ENCODE measurements at places on chromosomes 2 and 18.

DNA sequence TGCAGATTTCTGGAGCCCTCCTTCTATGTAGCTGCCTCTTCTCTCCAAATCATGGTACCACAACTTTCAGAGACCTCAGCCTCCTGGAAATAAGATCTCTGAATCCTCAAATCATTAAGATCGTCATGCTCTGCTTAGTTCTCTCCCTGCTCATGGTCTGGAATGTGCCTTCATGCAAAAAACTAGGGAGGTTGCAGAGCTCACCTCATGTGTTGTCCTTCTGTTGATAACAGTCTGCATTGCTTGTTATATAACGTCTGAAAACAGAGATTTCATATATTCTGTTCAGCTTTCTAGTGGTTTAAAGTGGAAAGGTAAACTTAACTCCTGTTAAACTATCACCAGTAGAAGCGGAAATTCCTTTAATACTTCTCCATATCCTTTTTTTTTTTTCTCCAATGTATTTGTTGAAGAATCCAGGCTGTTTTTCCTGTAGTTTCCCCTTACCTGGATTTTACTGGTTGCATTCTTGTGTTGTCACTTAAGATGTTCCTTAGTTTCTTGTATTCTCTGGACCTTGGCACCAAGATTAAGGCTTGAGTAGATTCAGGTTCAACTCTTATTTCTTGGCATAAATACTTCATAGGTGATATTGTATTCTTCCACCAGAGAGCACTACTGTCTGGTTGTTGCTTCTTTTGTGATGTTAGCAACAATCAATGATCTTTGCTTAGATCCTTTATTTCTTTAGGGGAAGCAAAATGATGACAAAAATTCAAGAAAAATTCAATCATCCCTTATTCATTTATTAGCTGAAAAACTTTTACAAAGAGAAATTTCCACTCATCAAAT, 211.3 kb downstream of the LOXHD1 start:
- no peak for DNase-seq

DNA sequence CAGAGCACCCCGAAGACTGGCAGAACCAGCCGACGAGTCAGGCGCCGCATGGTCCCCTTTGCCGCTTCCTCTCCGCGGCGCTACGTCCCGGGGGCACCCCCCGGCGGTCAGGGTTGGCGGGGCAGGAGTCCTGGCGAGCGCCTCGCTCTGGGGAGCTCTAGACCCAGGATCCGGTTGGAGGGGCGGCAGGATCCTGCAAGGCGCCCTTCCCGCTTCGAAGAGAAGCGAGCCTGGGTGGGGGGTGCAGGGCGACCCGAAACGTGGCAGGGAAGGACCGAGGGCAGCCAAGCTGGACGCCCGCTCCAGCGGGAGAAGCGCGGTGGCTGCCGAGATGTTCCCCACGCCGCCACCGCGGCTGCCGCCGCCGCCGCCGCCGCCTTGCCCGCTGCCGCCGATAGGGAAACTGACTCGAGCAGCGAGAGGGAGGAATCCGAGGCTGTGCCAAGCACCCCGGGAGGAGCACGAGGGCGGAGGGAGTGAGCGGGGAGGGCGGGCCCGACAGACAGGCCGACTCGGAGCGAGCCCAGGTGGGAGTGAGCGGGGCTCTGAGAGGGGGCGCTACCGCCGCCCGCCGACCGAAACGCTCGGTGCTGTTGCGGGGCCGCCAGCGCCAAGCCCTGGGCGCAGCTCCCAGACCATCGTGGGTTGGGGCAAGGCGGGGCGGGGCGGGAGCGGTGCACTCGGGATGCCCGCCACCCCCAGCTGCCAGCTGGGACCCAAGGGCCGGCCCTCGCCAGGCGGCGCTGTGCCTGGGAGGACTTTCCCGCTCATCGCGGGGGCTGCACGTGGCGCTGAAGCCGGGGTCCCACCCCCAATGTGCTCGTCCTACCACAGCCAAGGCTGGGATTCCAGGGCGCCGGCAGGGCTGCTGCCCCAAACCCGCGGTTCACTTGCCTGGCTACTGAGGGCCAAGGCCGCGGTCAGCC, at the start of gene GALNT14:
Gene GALNT14 (minus strand): TSS at position 404 of the 926 bp plus-strand sequence. CDS start 354 bp downstream, at position 50.
- DNase-seq = peak; percentile 61

- no peak for DNase-seq
Measured at GRCh38 chr2:212546669-212547068, 8.1 kb upstream of the ERBB4 start.

- no peak for DNase-seq
Measured at GRCh38 chr2:23685181-23685580, 241.7 kb downstream of the ATAD2B start.

DNA sequence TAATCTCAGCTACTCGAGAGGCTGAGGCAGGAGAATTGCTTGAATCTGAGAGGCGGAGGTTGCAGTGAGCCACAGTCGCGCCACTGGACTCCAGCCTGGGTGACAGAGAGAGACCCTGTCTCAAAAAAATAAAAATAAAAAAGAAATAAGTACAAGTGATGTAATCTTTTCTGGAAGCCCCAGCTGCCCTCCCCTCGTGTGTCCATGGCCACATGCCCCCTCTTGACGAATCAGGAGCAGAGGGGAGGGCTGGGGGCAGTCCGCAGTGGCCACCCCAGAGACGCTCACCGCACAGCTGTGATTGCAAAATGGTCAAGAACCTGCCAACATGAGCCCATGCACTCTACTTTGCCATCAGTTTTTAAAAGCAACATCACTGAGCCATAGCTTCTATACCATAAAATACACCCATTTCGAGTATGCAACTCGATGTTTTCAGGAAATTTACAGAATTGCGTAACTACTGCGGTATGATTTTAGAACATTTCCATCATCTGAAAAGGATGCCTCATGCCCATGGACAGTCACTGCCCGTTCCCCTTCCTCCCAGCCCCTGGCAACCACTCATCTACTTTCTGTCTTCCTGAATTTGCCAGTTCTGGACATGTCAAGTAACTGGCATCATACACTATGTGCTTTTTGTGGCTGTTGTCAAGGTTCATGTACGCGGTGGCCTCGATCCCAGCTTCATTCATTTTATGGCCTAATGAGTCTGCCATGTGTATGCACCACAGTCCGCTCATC, 88.1 kb downstream of the NDUFA10 start:
- no peak for DNase-seq

DNA sequence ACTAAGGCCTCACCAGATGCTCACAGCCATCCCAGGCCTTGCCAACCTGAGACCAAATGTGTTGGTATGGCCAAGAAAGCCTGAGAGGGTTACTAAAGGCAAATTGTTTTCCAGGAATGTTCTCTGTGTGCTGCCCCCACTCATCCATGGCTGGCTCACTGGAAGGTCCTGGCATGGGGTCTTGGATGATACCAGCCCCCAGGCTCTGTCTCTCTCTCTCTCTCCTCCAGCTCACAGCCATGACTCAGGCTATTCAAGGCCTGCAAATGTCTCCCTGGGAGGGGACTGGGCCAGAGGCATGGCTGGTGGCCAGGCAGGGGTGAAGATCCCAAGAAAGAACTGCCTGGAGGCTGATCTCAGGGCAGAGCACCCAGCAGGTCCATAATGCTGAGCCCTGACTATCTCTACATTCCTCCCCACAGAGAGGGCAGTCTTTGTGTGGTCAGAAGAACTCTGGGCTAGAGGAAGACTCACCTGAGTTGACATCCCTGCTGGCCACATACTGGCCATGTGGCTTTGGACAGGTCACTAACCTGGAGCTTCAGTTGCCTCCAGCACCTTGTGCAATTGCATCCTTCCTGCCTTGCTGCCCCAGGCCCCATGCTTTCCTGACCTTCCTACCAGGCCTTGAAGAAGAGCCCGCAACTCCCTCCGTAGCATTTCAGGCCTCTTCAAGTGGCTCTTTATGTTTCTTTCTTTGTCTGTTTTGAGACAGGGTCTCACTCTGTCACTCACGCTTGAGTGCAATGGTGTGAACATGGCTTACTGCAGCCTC, 150.4 kb downstream of the ZFP36L2 start:
- no peak for DNase-seq

DNA sequence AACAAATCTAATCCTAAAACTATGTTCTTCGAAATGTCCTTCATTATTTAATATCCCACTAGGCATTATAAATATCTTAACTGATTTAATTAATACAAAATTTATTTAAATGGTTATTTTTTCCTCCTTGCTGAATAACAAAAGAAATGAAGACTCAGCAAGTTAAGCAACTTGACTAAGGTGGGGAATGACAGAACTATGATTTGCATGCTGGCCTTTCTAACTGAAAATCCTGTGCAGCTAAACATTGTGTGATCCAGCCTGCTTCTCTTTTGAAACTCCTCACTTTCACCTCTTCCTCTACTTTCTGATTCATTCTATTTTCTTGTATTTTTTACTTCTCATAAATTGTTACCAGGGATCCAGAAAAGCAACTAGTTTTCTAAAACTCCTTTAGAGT, 132.0 kb downstream of the CALCRL start:
- DNase-seq = no peak

- no peak for DNase-seq
Measured at GRCh38 chr18:42174909-42175308, 219.9 kb downstream of the PIK3C3 start.

GRCh38 chr2:158004126-158004764, 97.4 kb upstream of the UPP2 start:
- DNase-seq = no peak

DNA sequence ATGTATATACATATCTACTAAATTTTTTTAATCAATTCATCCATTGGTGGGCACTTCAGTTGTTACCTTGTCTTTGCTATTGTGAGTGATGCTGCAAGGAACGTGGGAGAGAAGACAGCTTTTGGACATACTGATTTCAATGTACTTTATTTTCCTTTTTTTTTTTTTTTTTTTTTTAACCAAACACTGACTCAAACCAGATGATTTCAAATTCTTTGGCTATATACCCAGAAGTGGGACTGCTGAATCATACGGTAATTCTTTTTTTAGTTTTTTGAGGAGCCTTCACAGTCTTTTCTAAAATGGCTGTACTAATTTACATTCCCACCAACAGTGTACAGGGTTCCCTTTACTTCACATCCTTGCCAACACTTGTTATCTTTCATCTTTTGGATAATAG, 204.7 kb downstream of the INSIG2 start:
- no peak for DNase-seq

- no peak for DNase-seq
Measured at GRCh38 chr2:29368659-29369040, 253.4 kb downstream of the CLIP4 start.

DNA sequence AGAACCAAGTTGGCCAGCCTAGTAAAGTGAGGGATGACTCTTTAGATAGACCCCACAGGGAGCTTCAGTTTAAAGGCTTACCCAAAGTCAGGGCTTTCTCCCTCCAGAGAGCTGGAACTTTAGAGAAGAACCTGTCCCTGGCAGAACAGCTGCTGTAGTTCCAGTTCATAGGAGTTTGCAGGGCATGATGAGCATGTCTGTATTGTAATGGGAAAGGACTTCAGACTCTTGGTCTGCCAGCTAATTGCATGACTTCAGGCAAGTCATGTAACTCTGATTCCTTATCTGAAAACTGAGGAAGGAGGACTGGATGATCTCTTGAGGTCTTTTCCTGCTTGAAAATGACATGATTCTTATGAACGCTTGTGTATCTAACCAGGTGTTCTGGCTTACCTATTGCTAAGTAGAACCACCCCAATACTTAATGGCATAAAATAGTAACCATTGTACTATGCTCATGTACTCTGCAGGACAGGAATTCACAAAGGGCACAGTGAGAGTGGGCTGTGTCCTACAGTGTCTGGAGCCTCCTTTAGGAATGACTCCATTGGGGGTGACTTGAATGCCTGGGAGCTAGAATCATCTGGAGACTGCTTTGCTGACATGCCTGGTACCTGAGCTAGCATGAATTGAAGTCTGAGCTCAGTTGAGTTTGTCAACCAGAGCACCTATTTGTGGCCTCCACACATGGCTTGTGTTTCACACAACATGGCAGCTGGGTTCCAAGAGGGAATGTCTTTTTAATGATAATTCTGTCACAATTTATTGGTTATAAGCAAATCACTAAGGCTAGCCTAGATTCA, 18.9 kb downstream of the SP5 start:
- DNase-seq = no peak

GRCh38 chr2:205511641-205512040, 170.7 kb upstream of the NRP2 start:
- no peak for DNase-seq

GRCh38 chr2:11433822-11434221, 32.1 kb downstream of the E2F6 start:
- no peak for DNase-seq

GRCh38 chr2:137764646-137765045, 199.6 kb upstream of the HNMT start:
- DNase-seq = no peak

- no peak for DNase-seq
Measured at GRCh38 chr2:10241641-10242430, 60.9 kb upstream of the HPCAL1 start.

GRCh38 chr2:205580212-205580987, 101.9 kb upstream of the NRP2 start:
- no peak for DNase-seq
